Astrocyte of the cerebellum (primary cell): ENCODE measurements at places on chromosomes 3 and 15.
A peak's percentile ranks its signal among the peaks of the same experiment; 100 is the strongest.

GRCh38 chr3:154972951-154973350, 107.2 kb upstream of the MME start:
- DNase-seq = peak; percentile 93

DNA sequence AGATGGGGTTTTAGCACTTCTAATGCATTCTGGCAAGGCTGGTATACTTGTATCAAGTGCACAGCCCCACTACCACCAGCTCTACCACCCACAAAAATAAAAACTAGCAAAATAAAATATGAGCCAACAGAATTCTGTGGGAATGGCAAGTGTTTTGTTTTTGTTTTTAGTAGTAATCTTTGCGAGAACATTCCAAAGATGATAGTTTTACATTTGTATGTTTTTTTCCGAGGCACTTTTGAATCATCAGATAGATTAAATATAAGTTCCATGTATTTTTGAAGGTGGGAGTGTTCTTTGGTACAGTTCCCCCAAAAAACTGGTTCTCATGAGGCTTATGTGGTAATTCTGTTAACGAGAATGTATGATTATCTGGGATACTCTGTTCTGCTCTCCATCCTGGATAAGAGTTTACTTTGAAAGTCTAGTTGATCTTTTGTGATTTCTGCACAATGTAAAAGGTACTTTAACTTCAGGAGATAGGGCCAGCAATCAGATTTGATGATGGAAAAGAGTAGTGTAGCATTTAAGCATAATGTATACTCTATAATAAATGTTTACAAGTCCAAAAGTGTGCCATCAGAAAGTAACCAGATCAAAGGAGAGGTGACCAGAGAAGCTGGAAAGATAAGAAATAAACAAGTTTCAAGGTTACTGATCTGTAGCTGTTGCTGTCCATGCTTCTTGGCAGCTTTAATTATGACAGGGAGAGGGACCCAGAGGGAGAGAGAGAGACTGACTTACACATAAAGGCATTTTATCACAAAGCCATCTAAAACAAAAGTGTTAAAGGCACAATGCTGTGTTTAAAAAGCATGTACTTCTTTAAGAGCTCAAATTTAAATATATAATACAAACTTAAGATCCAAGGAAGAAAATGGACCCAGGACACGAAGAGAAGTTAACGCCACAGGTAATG, 130.9 kb downstream of the PGPEP1L start:
- no peak for DNase-seq

- DNase-seq = no peak
These were observed 200.5 kb downstream of the STT3B start for GRCh38 chr3:31733234-31733667.

DNA sequence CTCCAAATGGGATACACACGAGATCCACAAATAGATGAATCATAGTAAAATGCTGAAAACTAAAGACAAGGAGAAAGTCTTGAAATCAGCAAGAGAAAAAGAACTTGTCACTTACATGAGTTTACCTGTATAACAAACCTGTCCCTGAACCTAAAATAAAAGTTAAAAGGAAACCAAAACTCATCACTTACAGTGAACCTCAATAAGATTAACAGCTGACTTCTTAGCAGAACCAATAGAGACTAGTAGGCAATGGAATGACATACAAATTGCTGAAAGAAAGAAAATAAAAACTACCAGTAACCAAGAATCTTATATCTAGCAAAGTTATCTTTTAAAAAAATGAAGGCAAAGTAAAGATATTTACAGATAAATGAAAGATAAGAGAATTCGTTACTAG, 27.4 kb downstream of the SEC22A start:
- no peak for DNase-seq

- no peak for DNase-seq
These were observed 855.5 kb downstream of the ROBO1 start for GRCh38 chr3:78912259-78912658.

- peak; percentile 35 for DNase-seq
These were observed 24.3 kb downstream of the PGPEP1L start for GRCh38 chr15:98983334-98983733.

GRCh38 chr15:87477737-87478686, 778.5 kb downstream of the NTRK3 start:
- DNase-seq = peak; percentile 79

DNA sequence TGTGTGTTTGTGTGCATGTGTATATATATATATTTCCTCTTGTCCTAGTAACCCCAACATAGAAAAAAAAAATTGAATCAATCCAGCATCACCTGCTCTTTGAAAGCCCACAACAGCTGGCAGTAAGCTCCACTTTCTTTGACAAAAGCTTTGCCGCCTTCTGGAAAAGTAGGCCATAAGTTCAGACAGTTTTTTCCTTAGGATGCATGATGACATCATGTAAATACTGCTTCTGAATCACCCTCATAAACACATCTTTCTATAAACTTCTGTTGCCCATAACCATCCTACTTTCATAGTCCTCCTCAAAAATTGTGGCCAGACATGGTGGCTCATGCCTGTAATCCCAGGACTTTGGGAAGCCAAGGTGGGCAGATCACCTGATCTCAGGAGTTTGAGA, 67.4 kb downstream of the CSNK1G1 start:
- no peak for DNase-seq

DNA sequence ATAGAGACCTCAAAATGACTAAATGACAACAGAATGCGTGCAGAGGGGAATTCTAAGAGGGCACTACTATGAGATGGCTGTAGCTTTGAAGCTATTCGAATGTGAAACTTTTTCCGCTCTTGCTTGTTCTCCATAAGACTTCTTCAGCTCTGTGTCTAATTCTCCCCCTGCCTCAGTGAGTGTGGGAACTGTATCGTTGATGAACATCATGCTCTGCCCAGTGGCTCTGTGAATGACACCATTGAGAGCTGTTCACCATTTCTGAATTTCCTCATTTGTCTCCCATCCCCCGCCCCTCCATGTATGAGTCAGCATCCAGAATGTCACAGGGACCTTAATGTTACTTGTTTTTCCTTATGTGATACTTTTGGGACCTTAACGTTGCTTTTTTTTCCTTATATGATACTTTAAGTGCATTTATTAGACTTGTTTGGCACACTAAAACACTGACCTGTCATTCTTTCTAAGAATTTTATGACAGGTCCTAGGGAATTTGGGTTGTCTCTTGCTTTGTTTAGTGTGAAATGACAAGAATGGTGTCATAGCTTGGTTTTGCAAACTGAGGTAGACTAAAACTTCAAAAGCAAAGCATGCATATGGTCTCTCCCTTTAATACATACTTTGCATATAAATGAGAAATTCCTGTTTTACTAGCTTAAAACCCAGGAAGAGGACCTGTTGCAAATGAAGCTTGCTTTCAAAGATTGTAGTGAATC, 99.6 kb downstream of the FNDC3B start:
- DNase-seq = no peak

DNA sequence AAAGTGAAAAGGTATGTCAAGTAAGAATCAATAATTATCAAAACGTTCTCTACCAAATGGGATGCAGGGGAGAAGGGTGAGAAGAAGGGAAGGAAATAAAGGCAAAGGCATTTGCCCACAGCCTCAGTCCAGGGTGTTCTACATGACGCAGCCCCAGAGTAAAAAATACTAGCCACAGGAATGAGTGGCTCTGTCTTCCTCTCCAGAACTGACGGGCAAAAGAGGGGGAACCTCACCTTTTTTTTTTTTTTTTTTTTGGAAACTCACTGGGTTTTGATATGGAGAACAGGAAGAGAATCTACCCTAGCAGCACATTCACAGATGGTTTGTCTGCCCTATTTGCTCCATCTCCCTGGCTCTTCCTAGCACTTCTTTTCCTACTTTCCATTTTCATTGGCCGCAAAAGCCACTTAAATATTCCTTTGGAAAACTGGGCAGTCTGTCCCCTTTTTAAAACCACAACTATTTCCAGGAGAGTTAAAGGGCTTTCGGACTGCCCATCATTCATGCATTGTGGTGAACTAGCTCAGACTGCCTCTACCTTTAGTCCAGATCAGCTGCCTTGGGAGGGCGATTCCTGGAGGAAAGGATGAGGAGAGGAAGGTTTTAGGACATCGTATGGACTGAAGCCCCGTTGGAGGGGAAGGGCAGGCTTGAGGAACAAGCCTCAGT, 28.2 kb downstream of the B3GNT5 start:
- DNase-seq = peak; percentile 55

- no peak for DNase-seq
These were observed 63.2 kb downstream of the MCTP2 start for GRCh38 chr15:94294556-94294955.

- DNase-seq = no peak
These were observed 61.7 kb upstream of the PLXNA1 start for GRCh38 chr3:126921085-126921824.

DNA sequence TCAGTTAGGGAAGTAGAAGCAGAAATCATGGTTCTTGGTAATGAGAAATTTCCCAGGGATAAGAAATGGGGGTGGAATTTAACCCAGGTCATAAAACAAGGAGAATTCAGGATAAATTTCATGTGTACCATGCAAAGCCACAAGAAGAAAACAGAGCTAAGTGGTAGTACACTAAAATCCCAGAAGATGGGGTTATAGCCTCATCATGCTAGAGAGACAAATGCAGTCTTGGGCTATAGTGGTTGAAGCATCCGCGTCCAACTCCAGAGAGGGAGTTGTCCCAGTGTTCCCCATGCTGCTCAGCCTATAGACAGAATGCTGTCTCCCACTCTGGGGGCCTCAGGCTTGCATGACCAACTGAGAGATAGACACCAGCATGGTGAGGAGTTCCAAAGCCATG, 36.2 kb upstream of the CLRN1 start:
- peak; percentile 52 for DNase-seq

GRCh38 chr15:67884514-67885174, 44.8 kb upstream of the RNU6-1 start:
- DNase-seq = no peak
